ENCODE measurements at places on chromosomes 16 and 17. TPM values are rescaled to one million over a fixed set of nuclear protein-coding genes. Genes with fewer than 3 reads are reported as not detected.

GPR139 gene
- total RNA-seq = not detected

KCNAB3 gene
- total RNA-seq = 2.1 TPM

DNA sequence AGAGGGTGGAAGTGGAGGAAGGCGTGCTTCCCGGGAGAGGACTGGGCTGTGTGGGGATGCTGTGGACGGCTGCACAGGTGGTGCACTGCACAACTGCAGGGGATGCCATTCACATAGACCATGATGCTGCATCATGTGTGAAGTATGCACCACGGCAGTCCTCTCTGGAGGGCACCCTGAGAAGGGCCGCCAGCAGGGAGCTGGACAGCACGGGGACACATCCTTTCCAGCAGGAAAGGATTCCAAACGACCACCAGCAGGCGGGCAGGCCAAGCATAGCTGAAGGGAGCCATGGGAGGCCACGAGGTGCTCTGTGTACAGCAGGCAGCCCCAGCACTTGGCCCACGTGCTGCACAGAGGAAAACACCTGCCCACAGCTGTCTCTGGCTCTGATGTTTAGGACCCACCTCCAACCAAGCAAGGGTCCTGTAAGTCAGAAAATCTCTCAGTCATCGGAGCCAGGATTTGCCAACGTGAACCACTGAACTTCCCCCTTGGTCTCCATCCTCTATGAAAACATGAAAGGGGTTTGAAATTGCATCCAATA lies 10.1 kb downstream of the ACTG1 start:
- no peak for DNase-seq

GRCh38 chr17:83028851-83029250 lies 50.6 kb upstream of the METRNL start:
- no peak for DNase-seq

DNA sequence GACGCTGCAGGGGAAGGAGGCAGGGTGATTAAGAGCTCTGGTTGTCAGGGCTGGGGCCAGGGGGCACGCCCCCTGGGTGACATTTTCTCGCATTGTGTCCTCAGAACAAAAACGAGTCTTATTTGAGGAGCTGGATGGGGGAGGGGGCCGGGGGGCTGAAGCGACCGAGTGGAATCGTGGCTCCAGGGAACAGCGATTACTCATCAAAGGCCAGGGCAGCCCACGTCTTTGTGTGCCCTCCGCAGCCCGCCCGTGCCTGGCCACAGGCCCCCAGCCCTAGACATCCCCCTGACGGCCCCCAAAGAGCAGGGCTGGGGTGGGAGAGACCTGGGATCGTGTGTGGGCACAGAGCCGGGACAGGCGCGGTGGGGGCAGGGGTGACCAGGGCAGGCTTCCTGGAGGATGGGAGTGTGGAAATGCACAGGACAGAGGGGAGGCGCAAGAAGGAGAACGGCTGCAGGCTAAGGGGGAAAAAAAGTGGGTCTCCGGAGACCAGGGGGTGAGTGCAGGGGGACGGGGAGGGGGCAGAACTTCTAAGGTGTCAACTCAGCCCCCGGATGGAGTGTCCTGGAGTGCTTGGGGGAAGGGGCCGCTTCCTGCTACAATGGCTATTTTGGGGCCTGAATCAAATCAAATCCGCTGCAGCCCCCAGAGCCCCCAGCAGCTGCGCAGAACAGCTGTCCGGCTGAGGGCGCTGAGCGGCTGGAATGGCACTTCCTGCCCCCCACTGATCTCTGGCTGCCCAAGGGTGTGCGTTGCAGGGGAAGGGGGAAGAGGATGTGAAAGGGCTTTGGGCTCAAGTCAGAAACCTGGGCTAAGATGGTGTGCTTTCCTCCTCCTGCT lies 24.0 kb upstream of the PHB1 start:
- no peak for DNase-seq
